ENCODE measurements at places on chromosomes 6 and 20.

GRCh38 chr6:168164462-168165061 lies 85.5 kb upstream of the FRMD1 start:
- no peak for DNase-seq

DNA sequence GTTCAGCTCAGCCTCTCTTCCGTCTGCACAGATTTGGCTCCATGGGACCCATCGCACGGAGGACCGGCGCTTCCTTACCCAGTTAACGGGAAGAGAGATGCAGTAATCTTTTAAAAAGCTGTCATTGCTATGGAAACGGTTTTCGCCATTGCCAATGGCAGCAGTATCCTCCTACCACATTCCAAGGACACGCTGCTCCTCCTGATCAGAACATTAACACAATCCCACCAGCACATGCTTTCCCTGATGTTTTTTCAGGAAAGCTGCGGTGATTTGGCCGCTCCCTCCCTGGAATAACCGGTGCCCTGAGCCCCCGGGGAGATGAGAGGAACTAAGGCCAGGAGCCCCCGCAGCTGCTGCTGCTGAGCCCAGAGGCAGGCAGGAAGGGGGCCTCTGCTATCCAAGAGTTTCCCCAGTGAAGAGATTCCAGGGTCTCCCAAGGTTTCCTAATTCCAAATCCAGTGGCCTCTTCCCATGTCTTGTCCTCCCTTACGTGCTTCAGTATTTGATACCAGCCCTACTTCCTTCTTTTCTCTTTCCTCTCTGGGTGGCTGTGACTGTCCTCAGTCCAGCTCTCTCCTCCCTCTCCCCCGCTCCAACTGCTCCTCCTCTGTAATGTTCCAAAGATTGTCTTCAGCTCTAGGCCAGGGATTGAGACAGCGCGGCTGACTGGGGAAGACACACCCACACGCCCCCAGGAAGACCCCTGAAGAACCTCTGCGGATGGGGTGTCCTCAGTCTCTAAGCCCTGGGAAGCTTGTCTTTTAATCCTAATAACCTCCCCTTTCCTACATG lies 2.6 kb downstream of the BNIP5 start:
- DNase-seq, result no peak

- no peak for DNase-seq
These were observed 3.5 kb upstream of the SLCO4A1 start for GRCh38 chr20:62638679-62639406.

DNA sequence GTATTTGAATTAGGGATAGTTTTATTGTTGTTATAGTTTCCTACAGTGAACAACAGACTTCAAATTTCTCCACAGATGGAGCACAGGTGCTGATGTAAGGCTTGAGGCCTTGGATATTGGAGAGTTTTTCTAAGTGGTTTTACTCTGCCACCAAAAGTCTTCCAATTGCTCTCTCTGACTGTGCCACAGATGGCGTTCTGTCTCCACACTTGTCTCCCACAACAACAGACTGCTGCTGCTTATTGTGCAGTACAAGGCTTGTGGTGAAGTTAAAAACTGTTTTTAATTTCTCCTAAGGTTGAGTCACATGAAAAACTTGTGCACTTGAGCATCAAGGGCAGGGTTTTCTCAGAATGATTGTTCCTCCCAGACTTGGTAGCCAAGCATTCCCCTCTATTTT lies 460.9 kb upstream of the KHDRBS2 start:
- no peak for DNase-seq

DNA sequence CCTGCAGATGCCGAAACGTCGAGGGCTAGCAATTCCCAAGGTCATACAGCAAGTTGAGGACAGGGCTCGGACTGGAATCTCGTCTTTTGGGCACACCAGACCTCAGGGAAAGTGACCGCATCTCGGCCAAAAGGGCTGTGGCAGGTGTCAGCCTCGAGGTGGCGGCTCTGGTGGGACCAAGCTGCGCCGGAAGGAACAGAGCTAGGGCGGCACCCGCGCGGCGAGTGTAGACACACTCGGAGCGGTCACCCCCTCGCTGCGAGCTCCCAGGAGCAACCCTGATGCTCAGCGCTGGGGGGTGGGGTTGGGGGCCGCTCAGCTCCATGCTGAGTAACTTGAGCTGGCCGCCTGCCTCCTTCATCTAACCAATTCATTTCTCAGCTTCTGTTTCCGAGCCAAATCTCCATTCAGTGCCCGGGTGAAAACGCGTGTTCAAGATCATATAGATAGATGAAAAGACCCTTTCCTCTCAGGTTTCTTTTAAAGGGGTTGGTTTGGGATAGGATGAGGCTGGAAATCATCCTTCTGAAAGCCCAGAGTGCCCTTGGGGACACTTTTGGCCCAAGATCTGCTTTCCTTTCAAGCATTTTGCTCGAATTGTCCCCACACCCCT lies 2.2 kb upstream of the TUBB2B start:
- DNase-seq, result no peak

DNA sequence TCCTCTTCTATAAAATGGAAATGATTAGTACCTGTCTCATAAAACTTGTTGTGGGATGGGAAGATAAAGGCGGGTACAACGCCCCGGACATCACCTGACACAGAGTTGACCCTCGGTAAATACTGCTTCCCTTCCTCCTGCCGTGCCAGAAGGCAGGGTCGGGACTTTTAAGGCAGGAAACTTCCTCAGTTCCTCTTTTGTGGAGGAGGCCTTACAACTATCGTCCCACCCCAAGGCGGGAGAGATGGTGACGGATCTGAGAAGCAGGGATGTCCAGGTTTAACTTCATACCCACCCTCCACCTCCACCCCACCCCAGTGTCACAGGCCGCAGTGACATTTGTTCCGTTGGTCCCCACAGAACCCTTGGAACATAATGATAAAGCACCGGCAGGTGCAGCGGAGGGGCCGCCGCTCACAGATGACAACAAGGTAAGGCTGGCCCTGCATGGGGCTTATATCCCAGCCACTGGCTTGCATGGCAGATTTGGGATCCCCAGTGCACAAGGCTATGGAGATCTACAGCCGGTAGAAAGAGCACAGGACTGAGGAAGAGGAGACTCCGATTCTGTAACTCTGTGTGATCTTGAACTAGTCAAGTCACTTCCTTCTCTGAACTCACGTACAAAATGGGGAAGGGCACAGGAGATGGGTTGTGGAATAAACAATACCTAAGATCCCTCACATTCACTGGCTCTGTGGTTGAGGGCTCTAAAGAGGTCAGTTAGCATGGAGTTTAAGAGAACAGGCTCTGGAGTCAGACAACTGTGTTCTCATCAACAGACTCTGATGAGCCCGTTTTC lies 764 bp downstream of the DNTTIP1 start:
- no peak for DNase-seq

DNA sequence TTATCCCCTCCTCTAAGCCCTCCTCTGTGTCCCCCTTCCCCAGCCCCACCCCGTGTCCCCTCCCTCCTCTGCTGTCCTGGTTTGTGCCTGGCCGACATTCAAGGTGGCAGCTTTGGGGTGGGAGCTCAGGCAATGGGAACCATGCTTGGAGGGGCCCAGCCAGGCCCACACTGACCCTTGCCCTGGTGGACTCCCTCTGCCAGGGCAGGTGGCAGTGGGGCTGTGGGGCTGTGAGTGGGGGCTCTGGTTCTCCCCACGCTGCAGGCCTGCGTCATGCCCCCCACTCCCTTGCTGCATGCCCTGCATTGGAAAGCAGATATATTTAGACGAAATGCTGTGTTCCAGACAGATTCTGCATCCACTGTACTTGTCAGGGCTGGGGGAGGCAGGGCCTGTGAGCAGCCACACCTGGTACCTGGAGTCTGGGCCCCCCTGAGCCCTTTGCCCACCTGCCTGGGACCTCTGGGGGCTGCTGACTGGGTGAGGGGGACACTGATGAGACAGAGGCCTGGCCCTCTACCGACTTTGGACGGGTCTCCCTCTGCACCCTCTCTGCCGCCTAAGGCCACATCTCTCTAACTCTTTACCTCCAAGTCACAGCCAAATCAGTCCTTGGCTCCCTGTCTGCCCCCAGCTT lies 14.2 kb downstream of the DLGAP4 start:
- no peak for DNase-seq

DNA sequence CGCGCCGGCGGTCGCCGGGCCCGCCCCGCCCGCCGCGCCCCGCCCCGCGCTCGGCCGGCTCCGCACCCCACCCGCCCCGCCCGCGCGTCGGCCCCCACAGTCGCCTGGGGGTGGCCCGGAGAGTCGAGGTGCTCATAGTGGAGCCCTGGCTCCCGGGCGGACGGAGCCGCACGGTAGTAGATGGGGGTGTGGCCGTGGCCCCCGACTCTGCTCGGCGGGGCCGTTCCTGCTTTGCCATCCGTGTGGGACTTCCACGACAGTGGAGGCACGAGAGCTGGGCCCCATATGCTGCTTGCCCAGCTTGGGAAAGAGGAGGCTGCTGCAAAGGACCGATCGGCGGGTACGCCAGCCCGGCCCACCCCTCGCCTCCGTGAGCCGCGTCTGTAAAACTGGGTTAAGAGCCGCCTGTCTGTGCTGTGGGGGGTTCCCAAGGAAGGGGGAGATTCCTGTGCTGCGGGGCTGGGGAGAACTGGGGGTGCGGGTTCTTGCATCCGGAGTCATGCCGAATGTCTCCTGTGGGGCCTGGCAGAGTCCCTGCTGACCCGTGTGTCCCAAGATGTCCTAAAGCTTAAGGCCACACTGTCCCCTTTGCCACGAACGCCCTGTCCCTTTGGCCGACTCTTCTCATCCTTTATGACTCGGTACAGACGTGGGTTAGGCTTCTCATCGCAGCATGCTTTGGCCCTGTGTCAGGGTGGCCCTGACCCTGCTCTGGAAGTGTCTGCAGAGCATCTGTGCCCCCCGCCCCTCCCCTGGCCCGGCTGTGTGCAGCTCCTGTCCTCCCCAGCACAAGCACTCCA lies at the start of gene OPRL1:
OPRL1 (plus strand) TSS at position 70 of the 800 bp plus-strand sequence. CDS start 12,639 bp downstream, outside the sequence.
- no peak for DNase-seq

GRCh38 chr6:73514746-73515110 lies 6.1 kb downstream of the EEF1A1 start:
- no peak for DNase-seq

- no peak for DNase-seq
These were observed 223.1 kb upstream of the AGPAT4 start for GRCh38 chr6:161496941-161497340.

GRCh38 chr20:48665785-48666184 lies 162.0 kb downstream of the PREX1 start:
- no peak for DNase-seq

DNA sequence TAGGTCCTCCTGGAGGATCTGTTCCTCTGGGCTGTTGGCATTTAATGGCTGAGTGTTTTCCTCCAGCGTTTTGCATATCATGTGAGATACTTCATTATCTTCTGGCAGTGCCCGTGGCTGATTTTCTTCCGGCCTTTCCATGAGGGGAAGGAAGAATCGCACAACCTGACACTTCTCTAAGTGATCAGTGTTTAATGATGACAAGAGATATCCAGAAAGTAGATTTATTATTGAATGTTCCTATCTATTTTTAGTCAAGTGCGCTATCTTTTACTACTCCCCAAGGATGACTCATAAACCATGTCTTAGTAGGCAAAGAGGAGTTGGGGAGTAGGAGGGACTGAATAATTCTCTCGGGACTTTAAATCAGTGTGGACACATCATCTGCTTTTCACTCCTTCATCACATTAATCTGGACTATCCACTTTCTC lies 149.7 kb downstream of the PLCB4 start:
- no peak for DNase-seq

DNA sequence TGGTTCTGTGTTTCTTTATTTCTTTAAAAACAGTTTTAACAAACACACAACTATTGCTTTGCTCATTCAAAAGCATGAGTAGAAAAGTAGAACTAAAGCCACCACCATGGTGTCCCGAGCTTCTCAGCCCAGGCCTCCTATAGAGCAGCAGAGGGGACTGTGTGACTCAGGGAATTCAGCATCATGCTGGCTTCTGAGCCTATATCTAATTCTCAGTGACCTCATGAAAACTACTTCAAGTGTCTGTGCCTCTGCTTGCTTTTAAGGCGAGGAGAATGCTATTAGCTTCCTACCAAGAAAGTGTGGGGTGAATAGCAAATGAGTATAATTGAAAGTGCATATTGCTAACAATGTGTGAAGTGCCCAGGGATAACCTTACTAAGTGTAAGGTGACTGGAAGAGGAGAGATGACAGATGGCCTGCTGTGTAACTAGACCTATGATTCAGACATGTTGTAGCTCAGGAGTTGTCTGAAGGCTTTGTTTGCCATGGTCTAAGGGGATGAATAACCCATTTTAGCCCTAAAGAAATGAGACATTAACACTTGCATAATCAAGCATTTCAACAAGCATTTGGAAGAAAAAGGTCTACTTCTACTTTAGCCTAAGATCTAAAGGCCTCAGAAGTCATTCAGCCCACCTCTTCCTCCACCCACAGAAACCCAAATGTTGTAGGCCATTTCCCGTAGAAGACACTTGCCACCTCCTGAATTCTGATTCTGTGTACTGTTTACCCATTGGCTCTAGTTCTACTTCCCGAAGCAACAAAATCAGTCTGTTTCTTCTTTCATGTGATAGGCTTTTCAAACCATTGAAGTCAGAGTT lies 121.5 kb upstream of the ARG1 start:
- DNase-seq, result no peak

DNA sequence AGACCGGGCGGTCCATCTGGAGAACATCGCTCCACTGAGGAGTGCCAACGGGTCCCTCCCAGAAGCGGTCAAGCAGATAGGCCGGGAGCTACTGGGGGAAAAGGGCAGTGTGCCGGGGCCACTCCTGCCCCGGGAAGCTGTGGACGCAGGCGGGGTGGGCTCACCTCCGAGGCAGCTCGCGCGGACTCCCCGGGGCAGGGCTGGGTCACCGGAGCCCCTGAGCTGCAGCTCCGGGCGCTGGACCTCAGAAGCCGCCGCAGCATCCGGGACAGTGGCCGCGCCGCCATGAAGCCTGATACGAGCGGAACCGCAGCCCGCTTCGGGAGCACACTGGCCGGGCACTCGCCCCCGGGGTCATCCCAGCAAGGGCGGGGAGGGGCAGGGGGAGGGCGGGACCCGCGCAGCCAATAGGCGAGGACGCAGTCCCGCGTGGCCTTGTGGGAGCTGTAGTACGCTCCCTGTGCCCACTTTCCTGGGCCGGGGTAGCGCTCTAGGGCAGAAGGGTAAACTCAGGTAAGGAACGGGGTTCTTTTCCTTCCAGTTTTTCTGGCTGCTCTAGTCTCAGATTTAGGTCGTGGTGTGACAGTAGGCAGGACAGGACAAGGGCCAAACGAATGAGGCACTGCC lies at the start of gene MOCS1:
MOCS1 (minus strand) TSS at position 332 of the 627 bp plus-strand sequence; CDS start at position 287, 45 bp downstream.
- DNase-seq, result peak; percentile 3

- no peak for DNase-seq
These were observed 21.2 kb downstream of the SYNDIG1 start for GRCh38 chr20:24490598-24490997.

GRCh38 chr6:142796571-142796970 lies 148.4 kb downstream of the HIVEP2 start:
- DNase-seq, result no peak

DNA sequence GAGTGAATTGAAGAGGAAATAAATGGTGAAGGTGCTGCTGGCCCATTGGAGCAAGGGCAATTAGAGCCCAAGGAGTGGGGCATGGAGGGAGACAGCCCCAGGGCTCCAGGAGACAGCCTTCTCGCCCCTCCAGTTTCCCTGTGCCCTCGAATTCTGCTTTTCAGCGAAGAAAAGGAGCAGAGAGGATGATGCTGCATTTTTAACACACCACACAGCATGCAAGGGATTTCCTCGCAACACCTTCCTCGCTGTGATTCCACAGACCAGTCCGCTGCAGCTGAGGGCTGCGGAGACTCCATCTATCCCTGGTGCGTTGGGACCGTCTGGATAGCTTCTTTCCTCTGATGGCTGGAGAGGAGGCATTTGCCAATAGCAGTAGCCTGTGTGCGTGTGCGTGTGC lies 41.7 kb downstream of the PTCHD4 start:
- DNase-seq, result no peak

GRCh38 chr20:10466855-10467254 lies 31.8 kb downstream of the SLX4IP start:
- no peak for DNase-seq

- no peak for DNase-seq
These were observed 32.9 kb upstream of the LGSN start for GRCh38 chr6:63352544-63353285.

Measured in stimulated activated CD8-positive, alpha-beta memory T cell treated with anti-CD3 and anti-CD28 coated beads, Interleukin-12 subunit alpha, Interleukin-12 subunit beta, amount 100 ng/mL, for 1 hour (primary cell).